Activated CD4-positive, CD25-positive, alpha-beta regulatory T cell (primary cell): ENCODE measurements at places on chromosomes 12 and 14.

GRCh38 chr12:131112700-131113290 lies 159.1 kb downstream of the ADGRD1 start:
- no peak for DNase-seq

DNA sequence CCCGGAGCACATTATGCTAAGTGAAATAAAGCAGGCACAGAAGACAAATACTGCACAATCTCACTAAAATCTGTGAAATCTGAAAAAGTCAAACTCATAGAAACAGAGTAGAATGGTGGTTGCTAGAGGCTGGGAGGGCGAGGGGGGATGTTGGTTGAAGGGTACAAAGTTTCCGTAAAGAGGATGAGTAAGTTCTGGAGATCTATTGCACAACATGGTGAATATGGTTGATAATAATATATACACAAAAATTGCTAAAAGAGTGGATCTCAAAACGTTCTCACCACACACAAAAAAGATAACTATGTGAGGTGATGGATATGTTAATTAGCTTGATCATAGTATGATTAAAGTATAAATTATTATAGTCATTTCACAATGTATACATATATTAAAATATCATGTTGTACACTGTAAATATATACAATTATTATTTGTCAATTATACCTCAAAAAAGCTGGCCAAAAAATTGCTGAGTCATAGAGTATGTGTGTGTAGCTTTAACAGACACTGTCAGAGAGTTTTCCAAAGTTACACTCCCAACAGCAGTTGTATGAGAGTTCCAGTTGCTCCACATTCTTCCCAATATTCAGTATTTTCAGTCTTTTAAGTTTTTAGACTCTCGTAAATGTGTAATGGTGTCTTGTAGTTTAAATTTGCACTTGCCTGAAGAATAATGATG lies 19.3 kb upstream of the SIX1 start:
- DNase-seq: no peak

- DNase-seq: no peak
Observed at GRCh38 chr14:35258420-35258819, 33.8 kb upstream of the PSMA6 start.

DNA sequence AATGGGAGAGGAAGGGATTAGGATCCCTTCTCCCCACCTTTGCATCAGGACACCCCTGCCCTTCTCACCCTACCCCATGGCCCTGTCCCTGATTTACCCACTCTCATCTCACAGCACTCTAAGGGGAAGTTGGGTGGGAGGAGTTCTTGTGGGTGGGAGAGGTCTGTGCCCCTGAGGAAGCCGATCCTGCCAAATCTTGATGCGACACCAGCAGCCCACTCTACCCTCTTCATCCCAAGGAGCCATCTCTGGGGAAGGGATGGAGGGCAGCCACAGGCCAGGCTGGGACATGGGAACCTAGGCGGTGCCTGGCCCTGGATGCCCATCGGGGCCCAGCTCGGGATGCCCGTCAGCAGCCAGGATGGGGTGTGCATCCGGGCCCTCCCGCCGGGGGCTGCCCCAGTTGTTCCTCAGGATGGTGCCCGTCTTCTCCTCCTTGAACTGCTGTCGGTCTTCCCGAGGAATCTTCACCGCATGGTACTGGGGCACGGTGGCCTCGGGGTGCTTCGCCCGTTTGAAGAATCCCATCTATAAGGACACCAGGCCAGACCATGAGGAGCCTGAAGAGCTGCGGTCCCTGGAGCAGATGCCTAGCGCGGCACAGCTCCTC lies 22.8 kb downstream of the ITGA7 start:
- no peak for DNase-seq

GRCh38 chr12:102300824-102301461 lies 103.3 kb upstream of the PMCH start:
- DNase-seq: no peak

DNA sequence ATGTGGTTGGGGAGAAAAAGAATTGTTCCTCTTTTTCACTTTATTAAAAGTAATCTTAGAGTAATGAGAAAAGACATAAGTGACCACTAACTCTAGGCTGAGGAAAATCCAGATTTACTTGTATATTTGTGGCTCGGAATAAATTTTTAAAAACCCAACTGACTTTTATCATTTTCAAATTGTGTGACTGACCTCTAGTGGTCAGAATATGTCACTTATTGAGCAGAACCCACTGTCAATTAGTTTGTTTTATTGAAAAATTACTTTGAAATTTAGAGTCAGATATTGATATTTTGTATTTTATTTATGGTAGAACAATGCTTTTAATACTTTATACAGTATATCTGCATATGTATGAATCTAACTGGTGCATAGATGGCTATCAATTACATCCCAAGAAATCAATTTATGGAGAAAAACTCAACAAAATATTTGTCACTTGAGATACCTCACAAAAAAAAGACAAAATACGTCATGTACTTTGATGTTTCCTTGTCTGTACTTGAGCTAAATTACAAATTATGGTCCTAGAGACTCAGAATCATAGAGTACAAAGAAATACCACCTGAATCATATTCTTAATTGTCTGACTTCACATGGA lies 229.4 kb downstream of the CNTN1 start:
- no peak for DNase-seq

DNA sequence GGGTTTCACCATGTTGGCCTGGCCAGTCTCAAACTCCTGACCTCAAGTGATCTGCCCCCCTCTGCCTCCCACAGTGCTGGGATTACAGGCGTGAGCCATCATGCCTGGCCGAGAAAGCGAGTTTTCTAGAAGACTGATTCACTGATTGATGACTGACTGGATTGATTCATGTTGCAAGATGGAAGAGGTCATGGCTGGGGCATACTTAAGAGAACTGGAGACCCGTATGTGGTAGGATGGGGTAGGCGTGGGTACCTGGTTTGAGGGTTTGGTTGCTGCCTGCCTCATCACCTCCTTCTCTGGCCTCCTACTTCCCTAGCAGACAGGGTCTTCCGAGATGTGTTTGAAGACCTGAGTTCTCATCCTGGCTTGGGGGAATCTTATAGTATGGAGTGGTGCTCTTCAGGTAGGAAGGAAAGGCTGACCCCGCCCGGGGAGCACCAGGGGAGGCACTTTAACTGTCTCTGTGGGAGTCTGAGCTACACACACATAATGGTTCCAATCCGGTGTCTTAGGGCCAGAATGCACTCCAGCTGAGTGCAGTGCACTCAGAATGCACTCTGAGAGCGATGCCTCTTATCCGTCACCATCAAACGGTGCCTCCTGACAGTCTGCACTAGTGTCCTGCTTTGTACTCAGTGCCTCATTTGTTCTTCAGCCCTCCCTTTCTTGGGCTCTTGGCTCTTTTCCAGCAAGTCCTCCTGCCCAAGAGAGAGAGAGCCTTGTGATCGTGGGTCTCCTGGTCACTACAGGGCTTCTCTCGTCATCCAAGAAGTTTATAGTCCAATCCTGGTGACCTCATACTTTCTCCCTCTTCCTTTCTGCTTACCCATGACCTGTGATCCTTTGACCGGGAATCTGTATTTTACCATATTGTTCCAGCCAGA lies 19.7 kb downstream of the PLEKHG3 start:
- DNase-seq: no peak

GRCh38 chr12:81627336-81628189 lies 131.6 kb downstream of the PPFIA2 start:
- DNase-seq: no peak

GRCh38 chr12:69633061-69633460 lies 22.4 kb upstream of the LRRC10 start:
- no peak for DNase-seq

- no peak for DNase-seq
Observed at GRCh38 chr14:50544911-50545310, 12.5 kb upstream of the MAP4K5 start.

GRCh38 chr14:105153331-105153731 lies 15.2 kb downstream of the JAG2 start:
- no peak for DNase-seq

DNA sequence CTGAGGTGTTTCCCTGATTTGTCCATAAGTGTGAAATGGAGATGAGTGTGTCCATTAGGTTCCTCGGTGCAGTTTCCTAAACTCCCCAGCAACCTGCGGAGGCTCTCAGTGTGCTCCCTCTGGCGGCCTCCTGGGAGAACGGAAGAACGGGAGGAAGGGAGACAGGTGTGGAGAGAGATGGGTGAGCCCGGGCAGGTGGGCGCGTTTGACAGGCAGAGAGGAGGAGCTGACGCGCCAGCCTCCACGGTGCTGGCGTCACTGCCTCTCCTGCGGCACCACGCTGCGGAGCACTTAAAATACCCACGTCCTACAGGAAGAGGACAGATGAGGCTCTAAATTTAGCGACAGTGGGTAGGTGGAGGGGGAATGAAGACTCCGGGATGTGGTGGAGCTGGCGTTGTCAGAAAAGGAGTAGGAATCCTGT lies 26.8 kb upstream of the PEX5 start:
- no peak for DNase-seq

DNA sequence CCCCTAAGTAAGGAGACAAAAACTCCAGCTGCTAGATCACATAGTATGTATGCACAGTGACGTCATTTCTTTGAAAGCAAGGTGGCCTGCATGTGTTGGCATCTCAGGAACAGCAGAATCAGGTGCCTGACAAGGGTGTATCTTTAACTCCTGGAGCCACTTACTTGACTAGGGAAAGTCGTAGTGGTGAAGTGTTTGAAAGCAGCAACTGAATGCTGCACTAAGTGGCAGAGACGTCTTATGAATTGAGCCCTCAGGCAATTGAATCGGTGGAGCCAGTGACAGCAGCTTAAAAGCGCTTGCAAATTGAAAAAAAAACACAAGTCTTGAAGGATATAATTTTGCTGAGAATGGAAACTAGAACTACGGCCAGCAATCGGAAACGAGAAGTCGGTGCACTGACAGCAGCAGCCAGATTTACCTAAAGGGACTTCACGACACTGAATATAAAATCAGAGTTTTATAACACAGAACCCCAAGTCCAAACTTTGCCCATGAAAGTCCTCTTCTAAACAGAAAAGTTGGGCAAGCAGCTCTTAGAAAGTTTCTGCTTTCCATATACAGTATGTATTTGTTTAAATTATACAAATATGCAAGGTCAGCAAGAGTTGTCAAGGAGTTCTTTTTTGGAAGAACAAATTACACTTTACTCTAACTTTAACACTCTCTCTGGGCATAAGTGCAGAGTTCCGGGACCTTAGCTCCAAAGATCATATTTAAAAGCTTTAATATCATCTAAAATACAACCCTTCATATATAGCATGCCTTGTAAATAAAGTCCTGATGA lies 1.1 kb downstream of the IGF1 start:
- no peak for DNase-seq

- DNase-seq: no peak
Observed at GRCh38 chr12:71994715-71995114, 56.1 kb downstream of the TPH2 start.

GRCh38 chr12:50107416-50108268 lies 3.8 kb downstream of the GPD1 start:
- DNase-seq: no peak

GRCh38 chr14:81829447-81829846 lies 295.8 kb upstream of the SEL1L start:
- no peak for DNase-seq

DNA sequence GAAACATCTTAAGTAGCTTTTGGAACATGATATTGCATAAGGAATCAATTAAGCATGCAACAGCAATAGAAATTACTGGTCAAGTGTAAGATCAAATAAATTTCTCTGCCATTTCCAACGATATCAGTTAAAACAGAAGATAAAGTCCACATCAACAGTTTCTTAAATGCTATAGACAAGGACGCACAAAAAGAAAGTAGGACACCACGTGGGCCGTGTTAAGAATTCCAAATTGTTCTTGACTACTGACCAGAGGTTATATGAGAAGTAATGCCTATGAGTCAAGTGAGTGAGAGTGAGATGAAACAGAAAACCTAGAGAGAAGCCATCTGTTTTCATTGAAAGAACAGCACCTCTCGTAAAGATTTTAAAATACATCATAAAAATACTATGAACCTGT lies 318.2 kb downstream of the TMEM117 start:
- DNase-seq: no peak

- peak; percentile 14 for DNase-seq
Observed at GRCh38 chr12:442235-442884, 17.4 kb upstream of the B4GALNT3 start.

- no peak for DNase-seq
Observed at GRCh38 chr12:19110221-19110940, 19.2 kb upstream of the PLEKHA5 start.

DNA sequence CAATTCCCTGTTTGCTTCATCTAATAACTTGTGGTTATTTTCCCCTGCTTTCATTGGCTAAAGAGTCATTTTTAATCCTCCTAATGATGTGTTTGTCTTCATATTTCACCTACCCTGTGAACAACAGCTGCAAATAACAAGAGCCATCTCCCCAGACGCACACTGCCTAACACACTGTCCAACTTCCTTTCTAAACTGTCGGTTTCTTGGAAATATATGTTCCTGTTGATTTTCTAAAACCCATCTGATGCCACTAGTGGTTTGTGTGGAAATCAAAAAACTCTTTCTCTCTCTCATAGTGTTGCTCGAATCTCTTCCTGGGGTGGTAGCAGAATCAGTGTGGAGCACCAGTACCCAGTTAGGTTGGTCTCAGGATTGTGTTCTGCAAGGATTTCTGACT lies 226.9 kb downstream of the EPS8 start:
- DNase-seq: no peak

DNA sequence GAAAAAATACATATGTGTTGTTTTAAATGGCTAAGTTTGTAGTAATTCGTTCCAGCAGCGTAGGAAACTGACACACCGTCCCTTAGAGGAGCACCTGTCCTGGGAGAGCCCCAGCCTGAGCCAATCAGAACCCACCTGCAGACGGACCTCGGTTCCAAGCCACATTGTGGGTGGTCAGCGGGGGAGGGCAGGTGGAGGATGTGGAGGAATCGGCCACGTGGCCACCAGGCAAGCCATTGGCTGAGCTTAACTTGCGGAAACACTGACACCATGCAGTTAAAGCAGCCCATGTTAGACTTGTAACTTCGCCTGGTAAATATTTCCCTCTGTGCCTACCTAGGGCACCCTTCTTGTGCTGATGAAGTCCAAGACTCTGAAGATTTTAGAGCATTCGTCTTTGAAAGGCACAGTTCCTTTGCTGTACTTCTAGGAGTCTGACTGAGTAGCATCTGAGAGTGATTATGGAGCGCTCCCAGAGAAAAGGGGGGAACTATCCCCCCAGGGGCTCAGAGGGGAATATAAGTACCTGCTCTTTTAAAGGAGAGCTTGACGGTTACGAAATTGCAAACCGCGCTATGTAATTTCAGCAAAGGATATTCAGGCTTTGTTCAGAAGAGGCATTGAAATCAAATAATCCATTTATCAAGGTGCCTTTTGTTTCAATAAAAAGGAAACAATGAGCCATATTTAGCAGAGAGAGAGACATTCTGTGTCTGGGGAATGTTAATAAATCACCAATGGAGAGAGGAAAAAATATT lies 135.7 kb downstream of the TMEM132C start:
- no peak for DNase-seq

- no peak for DNase-seq
Observed at GRCh38 chr12:19901841-19902240, 462.5 kb downstream of the AEBP2 start.

- no peak for DNase-seq
Observed at GRCh38 chr14:69904246-69904645, 25.0 kb downstream of the SMOC1 start.

- no peak for DNase-seq
Observed at GRCh38 chr14:52333108-52333507, 19.0 kb downstream of the PTGER2 start.
